ENCODE measurements at places on chromosomes 16 and 17.
A peak's percentile ranks its signal among the peaks of the same experiment; 100 is the strongest.

GRCh38 chr16:73053364-73054124 lies 5.6 kb upstream of the ZFHX3 start:
- no peak for DNase-seq

DNA sequence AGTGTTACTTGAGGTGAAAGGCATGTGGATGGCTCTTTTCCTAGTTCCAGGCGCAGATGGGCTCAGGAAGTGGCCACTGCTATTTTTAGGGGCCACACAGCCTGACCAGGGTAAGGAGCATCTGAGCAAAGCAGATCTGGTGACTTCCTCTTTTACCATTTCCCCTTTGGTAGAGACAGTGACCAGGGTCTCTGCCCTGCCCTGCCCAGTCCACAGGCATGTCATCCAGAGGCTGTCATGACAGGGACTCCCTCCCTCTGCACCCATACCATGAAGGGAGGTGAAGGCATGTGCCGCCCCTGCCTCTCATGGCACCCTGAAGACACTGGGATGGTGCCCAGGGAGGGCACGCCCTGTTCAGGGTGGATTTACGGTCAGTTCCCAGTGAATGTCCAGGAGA lies 2.2 kb downstream of the PLA2G15 start:
- no peak for DNase-seq

- peak; percentile 66 for DNase-seq
Observed at GRCh38 chr16:85330694-85331188, 218.5 kb upstream of the CIBAR2 start.

GRCh38 chr17:77327181-77327565 lies 186.4 kb downstream of the SEC14L1 start:
- no peak for DNase-seq

DNA sequence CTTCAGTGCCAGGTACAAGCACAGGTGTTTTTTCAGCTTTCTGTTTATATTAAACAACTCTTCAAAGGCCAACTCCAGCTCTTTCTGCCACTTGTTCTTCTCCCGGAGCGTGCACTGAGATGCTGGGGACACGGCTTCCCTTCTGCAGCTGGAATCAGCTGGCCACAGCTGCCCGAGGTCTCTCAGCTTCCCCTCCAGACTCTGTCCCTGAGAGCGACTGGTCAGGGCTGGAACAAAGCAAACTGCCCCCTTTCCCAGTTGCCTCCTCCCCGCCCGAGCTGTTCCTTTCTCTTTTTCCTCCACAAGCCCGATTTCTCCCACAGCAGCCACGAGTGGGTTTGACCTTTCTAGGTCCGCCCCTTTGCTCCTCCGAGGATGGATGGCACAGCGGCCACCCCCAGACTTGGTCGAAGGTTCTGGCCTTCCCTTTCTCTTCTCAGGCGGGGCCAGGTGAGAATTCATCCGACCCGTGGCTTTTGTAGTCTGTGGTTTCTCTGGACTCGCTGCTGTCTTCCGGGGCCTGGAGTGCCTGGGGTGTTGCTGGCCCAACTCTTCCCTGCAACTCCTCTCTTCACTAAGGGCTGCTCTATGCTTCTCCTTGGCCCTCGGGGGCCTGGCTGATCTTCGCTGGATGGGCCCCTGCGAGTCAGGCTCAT lies 11.5 kb downstream of the CEP295NL start:
- no peak for DNase-seq

GRCh38 chr16:11252482-11252931 lies 3.5 kb downstream of the SOCS1 start:
- DNase-seq: no peak

DNA sequence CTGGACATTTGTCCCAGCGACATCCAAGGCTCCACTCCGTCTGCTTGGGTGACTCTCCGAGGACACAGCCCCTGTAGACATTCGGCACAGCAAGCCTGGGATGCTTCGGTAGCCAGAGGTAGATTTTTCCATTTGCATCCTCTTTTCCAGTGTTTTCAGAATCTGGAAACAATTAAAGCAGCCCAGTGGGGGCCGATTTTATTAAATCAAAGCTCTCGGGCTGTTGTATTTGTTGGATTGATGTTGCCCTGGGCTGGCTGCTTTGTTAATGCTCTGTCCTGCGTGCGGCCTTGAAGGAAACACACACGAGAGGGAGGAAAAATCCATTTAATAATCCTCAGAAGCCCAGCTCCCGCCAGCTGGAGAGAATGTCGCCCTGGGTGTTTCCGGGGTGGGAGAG lies 158.1 kb upstream of the CIBAR2 start:
- DNase-seq: no peak

DNA sequence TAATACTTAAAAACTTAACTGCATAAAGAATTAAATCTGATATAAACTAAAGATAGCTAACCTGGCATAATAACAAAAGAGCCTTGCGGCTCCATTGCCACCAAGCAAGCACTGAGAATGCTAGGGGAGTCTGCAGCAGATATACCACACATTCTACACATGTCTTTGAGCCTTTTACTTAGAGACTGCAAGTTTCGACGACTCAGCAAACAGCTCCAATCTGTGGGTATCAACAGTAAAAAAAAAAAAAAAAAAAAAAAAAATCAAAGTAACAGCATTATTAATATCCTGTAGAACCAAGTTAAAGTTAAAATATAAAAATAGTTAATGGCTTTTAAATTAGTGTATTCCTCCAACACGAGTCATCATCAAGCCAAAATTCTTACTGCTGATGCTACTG lies 27.8 kb upstream of the INTS2 start:
- no peak for DNase-seq

- no peak for DNase-seq
Observed at GRCh38 chr17:65060631-65061254, 4.2 kb upstream of the GNA13 start.

DNA sequence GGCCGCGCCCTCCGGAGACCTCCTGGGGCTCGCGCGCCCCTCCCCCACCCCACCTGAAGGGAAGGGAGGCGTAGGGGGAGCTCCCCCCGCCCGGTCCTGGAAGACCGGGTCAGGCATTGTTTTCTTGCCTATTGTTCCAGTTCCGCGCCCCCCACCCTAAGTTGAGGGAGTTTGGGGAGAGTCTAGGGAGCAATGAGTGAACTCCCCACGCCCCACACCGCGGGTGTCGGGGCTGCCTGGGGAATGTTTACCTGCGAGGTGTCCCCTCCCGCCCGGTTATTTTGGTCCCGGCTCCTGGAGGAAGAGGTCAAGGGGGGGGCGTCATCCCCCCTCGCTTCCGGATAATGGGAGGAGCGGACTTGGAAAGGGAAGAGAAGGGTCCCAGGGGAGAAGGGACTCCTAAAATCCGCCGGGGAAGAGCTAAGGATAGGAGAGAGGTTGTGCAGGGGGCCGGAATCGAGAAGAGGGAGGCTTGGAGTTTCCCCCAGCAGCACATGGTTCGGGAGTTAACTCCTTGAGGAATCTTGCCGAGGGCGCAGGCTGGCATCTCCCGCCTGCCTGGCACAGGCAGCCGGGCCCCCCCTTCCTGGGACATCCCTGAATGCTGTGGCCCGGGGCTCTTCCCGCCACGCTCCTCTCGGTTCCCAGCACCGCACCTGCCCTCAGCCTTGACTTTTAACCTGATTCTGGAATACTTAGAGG lies 881 bp downstream of the MLLT6 start:
- DNase-seq: no peak

DNA sequence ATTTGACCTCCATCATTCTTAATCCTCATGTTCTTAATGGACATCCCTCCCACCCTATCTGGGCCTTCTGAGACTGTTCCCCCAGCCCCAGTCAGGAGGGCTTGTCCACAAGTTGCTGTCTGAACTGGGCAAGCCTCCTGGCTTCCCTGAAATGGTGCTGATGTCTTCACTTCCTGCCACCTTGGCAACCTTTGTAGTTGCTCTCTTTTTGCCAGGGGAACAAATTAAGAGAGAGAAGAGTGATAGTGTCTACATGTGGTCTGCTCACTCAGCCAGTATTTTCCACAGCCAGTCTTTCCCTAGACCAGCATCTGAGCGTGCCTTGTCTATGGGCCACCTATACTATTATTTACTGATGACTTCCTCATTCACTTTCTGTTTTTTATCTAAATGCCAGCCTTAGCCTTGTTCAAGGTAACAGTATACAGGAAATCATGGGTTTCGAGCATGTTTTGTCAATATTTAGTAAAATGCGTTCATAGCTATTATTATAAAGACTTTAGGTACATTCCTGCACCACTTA lies 710.1 kb downstream of the MAF start:
- DNase-seq: no peak

- no peak for DNase-seq
Observed at GRCh38 chr16:19559242-19559910, 3.9 kb downstream of the VPS35L start.

DNA sequence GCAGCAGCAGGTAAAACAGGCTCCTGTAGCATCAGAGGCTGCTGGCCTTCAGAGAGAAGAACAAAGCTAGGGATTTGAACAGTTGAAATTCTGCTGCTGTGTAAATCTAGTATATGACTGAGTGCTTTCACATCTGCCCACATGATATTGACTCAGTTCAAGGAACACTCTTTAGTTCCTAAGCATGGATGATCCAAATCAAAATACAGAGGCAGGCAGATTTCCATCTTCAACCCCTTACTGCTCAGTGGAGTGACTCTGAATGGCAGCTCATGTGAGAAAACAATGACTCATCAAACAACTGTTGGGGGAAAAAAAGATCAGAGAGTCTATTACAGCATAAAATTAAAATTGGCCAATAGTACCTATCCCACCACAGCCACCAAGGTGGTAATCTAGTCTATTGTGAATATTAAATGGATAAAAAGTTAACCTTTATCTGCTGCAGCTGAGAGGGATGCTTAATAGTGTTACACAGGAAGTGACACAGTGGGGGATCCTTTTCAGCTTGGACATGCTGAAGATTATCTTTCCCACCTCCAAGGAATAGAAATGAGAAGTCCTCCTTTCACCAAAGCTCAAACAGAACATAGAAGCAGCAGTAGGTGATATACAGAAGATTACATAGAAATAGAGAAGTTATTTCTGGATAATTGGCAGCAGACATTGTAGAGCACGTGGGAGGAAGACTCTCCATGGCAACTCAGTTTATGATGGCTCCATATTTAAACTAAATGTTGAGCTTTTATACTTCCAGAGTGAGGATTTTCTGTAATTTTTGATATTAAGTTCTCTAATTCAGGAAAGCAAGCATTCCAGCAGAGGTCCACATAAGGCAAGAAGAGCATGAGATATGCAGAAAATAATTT lies 239.7 kb upstream of the ERCC4 start:
- DNase-seq: no peak

- DNase-seq: no peak
Observed at GRCh38 chr17:63961355-63962212, 11.1 kb downstream of the SCN4A start.

- DNase-seq: no peak
Observed at GRCh38 chr17:17377071-17377967, 74.1 kb downstream of the NT5M start.

DNA sequence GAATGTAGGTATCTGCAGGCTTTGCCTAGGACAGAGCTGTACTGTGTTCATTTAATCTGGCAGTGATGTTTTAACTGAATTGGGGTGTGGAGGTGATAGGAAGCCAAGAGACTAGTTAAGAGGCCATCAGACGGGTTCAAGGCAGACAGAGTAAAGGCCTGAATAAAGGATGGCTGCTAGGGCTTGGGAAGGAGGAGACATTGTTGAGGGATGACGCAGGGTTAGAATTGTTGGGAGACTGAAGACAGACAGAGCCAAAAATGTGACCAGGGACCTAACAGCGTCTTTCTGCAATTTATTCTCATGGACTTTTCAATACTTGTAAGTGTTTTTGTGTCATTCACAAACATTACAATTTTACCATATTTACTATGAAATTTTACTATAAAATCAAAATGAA lies 48.6 kb upstream of the MYH10 start:
- DNase-seq: no peak

DNA sequence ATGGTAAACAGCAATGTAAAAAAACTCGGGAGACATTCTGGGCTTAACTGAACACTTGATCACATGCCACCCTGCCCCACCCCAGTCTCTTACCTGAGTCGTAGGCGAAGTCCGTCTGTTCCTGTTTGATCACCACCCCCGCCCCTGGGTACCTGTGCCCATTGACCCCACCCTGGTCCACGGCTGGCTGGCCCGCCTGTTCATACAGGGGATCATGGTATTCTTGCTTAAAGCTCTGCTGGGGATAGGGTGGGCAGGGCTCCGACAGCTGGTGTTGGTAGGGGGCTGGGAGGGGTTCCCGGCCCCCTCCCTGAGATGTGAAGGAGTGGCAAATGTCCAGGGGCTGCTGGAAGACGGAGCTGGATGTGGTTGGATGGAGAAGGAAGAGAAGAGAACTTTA lies 13.6 kb downstream of the ETV4 start:
- DNase-seq: no peak

- DNase-seq: no peak
Observed at GRCh38 chr16:88925540-88925887, 51.5 kb downstream of the CBFA2T3 start.

DNA sequence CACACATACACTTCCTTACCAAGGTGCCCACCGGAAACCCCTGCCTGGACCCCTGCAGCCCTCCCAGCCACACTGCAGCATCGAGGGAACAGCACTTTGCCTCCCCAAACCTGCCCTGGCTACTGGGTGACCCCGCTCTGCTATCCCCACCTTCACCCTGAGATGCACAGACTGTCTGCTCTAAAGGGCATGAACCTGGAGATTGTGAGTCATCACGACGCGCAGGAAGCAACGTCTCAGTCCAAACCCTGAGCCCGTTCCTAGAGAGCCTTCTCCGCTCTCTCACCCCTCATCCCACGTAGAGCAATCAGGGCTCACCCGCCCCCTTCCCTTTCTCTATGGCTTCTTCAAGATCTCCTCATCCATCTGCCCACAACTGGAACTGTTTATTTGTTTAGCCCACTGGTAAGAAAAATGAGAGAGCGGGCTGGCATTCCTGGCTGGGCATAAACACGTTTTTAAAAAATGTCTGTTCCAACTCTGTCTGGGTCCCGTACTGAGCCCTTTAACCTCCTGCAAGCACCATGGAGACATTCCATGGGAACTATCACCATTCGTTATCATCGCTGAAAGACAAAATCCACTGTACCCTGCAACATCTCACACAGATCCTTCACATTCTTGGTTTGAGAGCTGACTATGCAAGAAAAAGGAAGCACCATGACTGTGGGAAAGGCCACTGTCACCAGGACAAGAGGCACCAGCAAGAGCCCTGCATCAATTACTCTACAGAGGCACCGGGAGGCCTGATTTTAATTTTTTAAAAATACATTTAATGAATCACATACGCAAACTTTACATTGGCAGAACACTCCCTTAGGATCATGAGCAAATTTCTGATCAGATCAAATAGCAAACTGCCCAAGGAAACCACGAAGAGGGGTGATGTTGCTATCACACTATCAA lies 28.2 kb downstream of the ZFHX3 start:
- DNase-seq: no peak

DNA sequence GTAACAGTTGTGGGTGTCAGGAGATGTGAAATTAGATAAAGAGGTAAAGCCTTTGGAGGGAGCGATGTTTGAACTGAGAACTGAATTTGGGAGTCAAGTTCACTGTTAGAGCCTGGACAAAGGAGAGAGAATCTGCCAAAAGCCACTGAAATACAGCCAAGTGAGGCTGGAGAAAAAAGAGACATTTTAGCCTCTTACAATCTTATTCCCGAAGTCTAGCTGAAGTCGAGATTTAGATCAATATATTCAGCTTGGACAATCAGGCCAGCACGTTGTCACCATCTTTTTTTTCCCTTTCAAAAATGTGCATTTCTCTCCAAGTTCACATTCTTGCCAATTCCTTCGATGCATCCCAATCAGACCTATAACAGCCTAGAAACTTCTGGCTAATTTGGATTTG lies 312.2 kb downstream of the RBFOX1 start:
- no peak for DNase-seq
